Calu3 (cell line): ENCODE measurements at places on chromosomes 1 and 21. TPM values are rescaled to one million over a fixed set of nuclear protein-coding genes. Genes with fewer than 3 reads are reported as not detected.

DNA sequence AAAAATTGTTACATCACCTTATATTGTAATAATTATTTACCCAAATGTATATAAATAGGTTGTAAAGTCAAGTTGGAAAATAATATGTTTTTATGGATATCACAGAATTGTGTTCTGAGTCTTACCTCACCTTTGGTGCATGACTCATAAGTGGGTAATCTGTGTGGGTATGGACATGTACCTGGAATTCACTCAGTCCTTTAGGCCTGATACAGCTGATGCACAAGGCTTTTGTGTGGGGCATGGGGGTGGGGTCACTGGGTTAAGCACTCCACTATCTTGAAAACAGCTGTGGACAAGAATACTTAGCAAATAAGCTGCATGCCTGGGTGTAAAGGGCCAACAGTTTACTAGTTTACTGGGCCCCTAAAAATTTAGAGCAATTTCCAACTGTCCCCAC lies 34.4 kb downstream of the INKA2 start:
- DNase-seq, result no peak

NID1 gene
- 4.4 and 8.6 TPM in 2 replicates for total RNA-seq

PTTG1IP gene
- total RNA-seq, result 135 and 136 TPM in 2 replicates

DISC1 gene
- total RNA-seq, result 6.6 and 9.8 TPM in 2 replicates

NCSTN gene
- 128 and 135 TPM in 2 replicates for total RNA-seq
